ENCODE measurements at places on chromosomes 5 and 9.
A peak's percentile ranks its signal among the peaks of the same experiment; 100 is the strongest.

- no peak for DNase-seq
Measured at GRCh38 chr5:33516421-33516820, 75.7 kb downstream of the TARS1 start.

DNA sequence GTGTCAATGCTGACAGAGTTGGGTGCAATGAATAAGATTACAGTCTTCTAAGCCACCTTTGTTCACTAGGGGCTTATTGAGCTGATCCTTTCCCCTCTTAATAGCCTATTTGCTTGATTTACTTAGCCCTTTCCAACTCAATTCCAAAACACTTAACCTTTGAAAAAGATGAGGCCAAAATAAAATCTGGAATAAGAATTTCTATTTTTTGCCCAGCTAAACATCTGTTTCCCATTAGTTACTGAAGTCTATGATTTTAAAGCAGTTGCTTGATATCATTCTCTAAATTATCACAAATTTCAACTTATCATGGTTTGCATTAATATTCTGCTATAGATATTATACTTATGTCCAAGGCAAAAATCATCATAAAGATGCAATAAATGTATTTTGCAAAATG, 1272.0 kb upstream of the ACO1 start:
- DNase-seq, result no peak

GRCh38 chr5:58369513-58370190, 90.2 kb downstream of the PLK2 start:
- no peak for DNase-seq

- DNase-seq, result no peak
Measured at GRCh38 chr5:168110384-168110783, 181.1 kb upstream of the WWC1 start.

DNA sequence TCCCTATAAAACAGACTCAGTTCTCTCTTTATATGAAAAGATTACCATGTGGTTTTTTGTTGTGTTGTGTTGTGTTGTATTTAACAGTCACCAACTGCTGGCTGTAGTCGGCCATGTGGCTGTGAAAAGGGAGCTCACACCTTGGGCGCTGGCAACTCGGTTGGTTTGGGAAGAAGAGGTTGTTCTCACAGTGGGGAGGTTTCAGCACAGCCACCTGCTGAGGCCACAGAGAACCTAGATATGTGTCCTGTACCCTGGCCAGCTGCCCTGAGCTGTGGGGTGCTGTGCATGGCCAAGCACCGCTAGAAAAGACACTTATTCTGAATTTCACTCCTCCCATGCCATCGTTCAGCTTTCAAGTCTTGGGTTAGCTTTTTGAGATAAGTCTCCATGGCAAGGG, 58.8 kb downstream of the SYK start:
- DNase-seq, result no peak

GRCh38 chr5:157285310-157286035, 19.6 kb downstream of the CYFIP2 start:
- no peak for DNase-seq

- DNase-seq, result no peak
Measured at GRCh38 chr9:26706223-26706622, 186.4 kb downstream of the CAAP1 start.

DNA sequence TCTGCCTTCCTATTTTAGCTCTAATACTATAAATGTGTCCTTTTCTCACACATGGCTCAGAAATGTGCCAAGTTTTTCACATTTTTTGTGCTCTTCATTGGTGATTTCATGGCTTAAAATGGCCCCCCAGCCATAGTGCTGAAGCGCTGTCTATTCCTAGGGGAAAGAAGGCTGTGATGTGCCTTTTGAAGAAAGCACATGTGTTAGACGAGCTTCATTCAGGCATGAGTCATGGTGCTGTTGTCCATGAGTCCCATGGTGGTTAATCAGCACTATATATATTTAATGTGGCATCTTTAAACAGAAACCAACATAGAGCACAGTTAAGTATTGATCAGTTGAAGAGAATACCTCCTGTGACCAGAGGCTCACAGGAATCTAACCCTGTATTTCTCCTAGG, 55.8 kb downstream of the PDE8B start:
- peak; percentile 73 for DNase-seq

DNA sequence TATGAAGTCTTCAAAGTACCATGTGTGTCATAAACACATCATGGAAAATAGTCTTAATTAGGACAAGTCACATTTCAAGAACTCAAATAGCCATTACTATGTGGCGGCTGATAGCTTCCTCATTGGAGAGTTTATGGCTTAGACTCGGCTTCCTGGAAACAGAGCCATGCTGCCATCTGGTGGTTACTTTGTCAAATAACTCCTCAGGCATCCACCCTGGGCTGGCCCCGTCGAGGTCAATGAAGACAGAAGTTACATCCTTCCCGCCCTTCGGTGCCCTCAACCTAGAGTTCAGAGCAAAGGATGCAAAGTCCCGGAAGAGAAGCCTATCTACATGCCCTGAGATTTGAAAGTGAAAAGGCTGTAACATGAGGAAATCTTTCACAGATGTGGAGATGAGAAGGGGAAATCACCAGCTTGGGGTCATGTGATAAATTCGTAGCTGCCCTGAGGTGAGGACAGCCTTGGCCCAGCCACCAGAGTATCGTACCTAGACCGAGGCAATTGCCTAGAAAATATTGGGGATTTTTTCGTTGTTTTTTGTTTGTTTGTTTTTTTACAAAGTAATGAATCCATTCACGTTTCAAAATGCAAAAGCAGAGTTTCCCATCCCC, 45.5 kb upstream of the ZNF169 start:
- peak; percentile 90 for DNase-seq

- no peak for DNase-seq
Measured at GRCh38 chr5:172591636-172592035, 49.4 kb upstream of the NEURL1B start.

- no peak for DNase-seq
Measured at GRCh38 chr9:135970128-135970815, 9.1 kb upstream of the UBAC1 start.

DNA sequence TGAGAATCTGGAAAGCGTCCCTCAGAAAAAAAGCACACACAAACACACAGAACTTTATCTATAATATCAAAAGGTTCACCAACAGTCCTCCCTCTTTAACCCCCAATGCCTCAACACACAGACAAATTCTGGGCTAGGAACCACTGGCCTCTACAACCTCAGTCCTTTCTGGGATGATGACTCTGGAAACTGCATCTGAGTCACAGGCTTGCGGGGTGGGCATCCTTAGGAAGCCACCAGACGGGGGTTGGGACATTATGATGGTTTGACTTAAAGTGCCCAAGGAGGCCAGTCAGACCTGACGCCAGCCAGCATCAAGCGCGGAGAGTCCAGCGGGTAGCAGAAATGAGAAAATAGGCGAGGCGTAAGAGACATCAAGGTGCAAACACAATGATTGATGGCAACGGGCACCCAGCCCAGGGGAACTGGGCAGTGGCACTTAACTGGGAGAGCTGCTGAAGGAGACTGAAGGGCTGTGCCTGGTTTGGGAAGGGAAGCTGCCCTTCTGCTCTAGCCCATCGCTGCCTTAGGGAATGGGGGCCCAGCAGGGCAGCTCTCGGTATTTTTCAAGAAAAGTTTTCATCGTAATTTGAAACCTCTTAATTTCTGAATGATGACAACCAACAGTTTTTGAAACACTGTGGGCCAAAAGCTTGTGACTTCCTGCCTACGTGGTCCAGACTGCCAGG, 20.7 kb downstream of the SPRY4 start:
- no peak for DNase-seq

GRCh38 chr9:134536931-134537330, 104.7 kb upstream of the COL5A1 start:
- DNase-seq, result no peak

DNA sequence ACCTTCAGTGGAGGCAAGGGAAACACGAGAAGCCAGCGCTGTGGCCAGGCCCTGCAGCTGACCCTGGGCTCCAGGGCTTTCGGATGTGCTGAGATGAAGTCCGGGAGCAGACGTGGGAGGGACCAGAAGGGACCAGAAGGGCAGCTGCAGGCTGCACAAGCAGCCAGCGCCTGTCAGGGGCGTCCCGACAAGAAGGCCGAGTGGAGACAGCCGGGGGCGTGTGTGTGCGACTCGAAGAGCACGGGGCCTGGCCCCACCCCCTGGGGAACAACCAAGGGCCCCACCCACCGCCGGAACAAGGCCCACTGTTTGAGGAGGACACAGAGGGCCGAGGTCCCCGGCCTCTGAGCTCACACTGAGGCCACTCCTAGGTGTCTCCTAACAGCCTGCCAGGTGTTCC, 31.4 kb downstream of the SLC12A7 start:
- DNase-seq, result no peak

- no peak for DNase-seq
Measured at GRCh38 chr5:149140197-149141002, 893 bp upstream of the ABLIM3 start.

DNA sequence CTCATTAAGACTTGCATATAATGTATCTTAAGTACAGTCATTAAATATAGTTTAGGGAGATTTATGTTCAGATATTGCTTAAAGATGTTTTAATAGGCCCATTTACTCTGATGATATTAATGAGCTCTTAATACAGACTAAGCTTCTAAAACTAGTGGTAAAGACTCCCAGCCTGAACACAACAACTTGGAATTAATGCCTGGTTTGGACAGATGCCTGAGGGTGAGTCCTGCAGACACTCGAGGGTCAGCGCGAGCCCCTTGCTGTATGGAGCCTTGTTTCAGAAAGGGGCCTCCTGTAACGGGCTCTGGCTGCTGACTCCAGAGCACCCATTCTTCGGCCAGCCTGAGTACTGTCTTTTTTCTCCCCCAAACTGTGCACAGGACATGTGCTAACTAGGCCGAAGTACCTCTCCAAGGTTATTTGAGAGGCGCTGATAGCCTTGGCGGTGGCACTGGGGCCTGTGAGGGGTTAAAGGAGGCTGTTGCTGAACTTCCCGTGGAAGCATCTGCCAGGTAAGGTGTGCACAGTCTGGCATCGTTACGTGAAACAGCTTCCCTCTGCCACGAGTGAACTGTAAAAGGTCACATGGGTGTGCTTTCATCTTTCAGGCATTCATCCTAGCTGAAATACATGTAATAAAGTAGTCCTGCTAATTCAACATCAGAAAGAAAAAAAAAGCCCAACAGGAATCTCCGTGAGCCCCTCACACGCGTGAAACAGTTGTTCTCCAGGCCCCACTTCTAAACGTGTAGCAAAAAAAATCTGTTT, 113.4 kb downstream of the MVB12B start:
- no peak for DNase-seq

DNA sequence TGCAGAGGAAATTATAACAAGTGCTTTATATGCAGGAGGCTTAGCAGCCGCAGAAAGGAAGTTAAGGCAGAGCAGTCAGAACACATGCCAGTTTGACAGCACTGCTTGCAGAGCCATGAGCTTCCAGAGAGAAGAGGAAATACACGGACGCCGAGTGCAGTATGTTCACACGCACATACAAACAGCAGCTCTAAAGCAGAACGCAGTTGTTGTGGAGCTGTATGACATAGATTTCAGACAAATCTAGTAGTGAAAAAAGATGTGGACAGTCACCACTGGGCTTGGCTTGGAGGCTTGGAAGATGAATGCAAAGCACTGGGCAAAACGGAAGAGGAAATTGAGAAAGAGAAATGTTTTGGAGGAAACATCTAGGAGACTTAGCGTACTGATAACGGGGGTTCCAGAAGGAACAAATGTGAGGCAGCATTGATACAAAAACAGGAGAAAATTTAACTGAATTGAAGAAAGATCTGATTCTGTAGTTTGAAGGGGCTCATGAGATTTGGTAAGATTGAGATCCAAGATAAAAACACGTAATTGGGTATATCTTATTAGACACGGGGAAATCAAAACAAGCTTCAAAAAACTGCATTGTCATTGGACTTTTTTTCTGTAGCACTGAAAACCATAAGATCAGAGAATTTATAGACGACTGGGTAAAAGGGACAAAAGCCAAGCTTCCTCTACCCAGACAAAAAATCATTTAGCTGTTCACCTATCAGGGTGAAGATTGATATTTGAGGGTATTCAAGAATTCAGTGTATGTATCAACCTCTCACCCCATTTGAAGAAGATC, 19.6 kb upstream of the ROPN1L start:
- DNase-seq, result peak; percentile 55

DNA sequence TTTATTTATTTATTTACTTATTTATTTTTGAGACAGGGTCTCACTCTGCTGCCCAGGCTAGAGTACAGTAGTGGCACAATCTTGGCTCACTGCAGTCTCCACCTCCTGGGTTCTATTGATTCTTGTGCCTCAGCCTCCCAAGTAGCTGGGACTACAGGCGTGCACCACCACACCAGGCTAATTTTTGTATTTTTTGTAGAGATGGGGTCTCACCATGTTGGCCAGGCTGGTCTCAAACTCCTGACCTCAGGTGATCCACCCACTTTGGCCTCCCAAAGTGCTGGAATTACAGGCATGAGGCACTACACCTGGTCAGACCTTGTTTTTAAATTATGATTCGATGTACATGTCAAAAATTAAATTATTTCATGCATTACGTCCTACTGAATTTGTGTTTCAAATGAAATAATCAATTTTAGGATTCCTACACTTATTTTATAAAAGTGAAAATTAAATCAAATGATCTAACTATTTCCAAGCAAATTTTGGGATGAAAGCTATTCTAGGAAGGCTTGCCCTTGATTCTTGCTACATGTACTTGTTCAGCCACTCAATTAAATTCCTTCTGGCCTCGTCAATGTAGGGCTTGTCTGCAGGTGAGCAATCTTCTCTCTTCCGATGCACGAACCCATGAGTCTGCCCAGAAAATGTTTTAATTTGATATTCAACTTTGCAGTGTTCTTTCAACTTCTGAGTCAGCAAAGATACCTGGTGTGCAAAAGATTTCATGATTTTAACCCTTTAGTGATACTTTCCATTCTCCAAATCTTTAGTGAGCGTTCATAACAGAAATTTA, 27.6 kb downstream of the CMBL start:
- DNase-seq, result no peak

DNA sequence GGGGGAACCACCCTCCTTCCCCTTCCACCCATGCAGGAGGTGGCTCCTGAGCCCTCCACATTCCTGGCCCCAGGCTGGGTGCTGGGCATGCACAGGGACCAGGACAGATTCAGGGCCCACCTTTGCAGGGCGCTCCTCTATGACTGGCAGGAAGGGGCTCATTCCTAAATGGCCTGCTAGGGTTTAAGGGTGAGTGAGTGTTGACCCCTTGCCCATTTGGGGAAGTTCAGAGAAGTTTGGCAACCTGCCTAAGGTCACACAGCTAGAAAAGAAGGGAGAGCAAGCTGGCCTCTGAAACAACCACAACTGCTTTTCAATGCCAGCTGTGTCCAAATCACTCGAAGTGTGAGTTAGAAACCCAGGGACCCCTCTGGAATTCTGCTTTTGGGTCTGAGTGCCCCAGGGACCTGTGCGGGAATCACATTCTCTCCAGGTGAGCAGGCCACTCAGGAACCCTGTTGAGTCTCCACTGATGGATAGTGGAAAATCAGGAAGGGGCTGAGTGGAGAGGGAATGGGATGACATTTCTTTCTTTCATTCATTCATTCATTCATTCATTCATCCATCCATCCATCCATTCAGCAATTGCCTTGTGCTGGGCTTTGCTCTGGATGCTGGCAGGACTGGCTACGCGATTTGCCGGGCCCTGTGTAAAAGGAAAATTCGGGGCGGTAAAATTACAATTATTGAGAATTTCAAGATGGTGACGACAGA, 191.9 kb downstream of the C9orf50 start:
- DNase-seq, result no peak

GRCh38 chr9:130336027-130336610, 70.6 kb downstream of the HMCN2 start:
- DNase-seq, result no peak
